Mesenteric fat pad (tissue), 1 donor: ENCODE measurements at places on chromosomes 5 and 9. TPM values are rescaled to one million over a fixed set of nuclear protein-coding genes. Genes with fewer than 3 reads are reported as not detected.

- no peak for DNase-seq
Measured at GRCh38 chr9:96858670-96859069, 4.4 kb upstream of the ZNF782 start.

DNA sequence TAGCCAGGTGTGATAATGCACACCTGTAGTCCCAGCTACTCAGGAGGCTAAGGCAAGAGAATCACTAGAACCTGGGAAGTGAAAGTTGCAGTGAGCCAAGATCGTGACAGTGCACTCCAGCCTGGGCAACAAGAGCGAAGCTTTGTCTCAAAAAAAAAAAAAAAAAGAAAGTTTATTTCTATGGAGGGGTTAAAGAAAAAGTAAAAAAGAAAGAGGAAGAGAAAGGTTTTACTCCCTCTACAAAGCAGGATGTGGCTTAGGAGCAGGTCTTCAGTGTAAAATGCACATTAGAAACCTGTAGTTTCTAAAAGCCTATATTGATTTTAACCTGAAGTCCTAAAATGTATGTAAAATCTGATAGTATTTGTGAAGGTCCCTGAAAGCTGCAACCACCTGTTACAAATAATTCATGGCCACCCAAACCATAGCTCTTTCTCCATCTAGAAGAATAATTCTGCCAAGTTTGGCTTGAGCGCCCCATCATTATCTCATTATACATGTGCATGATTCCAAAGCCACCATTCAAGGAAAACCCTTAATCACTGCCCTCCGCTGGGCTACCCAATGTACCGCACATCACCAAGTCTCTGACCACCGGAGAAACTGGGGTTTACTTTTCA lies 3.4 kb downstream of the FNBP1 start:
- no peak for DNase-seq

GRCh38 chr9:80866121-80866520 lies 823.2 kb downstream of the TLE1 start:
- no peak for DNase-seq

CNTLN gene
- total RNA-seq, result 7.1 TPM

LPAR1 gene
- total RNA-seq, result 42.6 TPM
